ENCODE measurements at places on chromosomes 7 and 10.

DNA sequence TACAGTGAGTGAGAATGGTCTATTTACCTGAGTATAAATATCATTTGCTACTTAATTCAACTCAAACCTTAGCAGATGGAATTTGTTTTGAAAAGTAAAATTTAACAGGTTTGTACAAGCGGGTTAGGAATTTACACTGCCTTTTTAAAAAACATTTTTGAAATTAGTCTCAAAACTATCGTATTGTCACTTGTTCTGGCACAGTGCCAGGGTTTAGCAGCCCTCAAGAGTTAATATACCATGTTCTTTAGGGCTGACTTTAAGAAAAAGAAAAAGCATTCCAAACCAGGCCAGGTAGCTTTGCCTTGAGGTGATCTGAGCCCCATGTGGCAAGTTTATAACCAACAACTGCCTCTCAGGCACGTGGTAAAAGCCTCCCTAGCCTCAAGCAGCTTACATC lies 17.8 kb downstream of the CCNJ start:
- no peak for DNase-seq

DNA sequence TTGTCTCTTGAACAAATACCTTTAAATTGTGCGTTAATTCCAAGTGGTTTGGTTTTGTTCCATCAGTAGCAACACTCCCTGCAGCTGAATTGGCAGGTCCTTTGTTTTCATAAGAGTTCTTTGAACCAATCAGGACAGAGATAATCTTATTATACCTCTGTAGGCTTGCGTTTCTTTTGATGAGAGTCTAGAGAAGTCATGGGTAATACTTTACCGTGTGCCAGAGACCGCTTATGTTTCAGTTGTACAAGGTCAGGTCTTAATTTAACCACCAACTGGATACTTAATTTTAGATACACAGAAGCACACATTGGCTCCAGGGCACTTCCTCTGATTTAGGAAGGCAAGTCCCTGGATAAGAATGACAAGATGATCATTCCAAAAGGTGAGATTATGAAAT lies at the start of gene ASB15:
Gene ASB15, plus strand, starts transcription at position 292 of the 400 bp plus-strand sequence. CDS start 12,682 bp downstream, outside the sequence.
- DNase-seq = no peak

DNA sequence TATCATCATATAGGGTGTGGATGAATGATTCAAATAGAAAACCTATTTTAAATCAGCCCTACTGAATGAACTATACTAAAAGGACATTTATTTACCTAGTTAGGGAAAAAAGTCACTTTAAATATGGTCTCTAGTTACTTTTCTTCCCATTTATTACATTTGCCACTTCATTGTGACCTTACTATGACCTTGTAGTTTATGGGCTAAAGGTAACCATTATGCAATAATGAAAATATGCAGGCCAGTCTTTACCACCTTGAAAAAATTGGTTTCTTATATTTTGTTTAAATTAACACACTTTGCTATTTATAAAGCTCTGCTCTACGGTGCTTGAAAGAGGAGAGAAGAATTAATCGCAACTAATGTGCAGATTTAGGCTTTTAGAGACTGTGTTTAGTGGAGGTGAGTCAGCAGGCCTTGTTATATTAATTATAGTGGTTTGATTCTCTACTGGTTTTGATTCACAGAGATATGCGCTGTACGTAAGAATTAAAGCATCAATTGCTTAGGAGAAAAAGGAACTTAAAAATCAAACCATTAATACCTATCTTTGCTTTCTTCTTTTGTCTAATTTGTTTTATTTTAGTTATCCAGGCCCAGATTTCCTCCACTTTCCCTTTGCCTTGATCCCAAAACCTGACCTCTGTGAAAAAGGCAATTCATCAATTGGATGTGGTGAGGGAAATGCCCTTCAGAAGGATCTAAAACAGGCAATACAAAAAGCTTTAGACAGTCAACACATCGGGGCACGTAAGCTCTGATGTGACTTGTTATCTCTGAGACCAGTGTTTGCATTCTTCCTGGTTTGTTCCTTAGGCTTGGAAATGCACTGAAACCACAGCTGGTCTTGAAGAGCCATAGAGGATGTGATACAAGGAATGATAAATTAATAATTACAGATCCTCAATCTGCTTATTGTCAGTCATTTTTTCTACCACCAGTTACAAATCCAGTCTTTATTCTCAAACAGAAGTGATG lies 141.2 kb upstream of the HDAC9 start:
- no peak for DNase-seq

GRCh38 chr7:39349452-39350123 lies 216.6 kb upstream of the YAE1 start:
- DNase-seq = no peak

GRCh38 chr7:155455776-155456737 lies 1.9 kb upstream of the EN2 start:
- no peak for DNase-seq

DNA sequence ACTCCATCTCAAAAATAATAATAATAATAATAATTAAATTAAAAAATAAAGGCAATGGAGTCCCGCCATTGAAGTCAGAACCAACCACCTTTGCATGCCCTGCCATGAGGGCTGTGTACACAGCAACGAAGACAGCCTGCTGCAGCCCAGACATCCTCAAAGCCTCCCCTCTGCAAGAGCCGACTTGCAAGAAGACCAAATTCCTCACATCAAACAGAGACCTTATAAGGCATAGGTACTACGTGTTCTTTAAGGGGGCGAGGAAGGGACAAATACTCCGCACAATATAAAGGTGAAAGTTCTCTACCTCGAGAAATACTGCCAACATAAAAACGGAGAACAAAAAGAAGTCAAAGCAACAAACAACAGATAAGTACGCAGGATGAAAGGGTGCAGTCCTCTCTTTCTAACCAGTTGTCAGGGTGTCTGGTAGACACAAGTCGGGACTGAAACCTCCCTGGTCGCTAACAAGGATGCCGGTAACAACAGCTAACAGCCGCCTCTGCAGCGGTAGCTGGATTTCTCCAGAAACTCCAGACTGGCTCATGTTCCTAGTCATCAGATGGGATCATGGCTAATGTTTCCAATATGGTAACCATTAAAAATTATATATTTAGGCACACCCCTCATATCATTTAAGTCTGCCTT lies 23.6 kb downstream of the FGFR2 start:
- DNase-seq = no peak

GRCh38 chr7:108368466-108368865 lies 87.8 kb downstream of the NRCAM start:
- DNase-seq = no peak

DNA sequence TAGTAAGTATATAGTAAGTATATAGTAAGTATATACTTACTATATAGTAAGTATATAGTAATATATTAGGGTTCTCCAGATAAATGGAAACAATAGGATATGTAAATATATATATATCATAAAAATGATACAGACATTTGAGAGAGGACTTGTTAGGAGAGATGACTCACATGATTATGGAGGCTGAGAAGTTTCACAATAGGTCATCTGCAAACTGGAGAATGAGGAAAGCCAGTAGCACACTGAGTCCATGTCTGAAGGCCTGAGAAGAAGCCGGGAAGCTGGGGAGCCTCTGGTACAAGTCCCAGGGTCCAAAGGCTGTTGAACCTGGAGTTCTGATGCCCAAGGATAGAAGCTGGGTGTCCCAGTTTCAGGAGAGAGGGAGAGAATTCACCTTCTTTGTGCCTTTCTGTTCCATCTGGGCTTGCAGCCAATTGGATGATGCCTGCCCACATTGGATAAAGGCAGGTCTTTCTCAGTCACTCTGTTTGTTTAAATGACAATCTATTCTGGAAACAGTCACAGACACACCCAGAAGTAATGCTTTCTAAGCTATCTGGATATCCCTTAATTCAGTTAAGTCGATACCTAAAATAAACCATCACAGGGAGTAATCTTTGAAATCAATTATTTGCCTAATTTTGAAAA lies 205.5 kb upstream of the CDC14C start:
- DNase-seq = no peak

- no peak for DNase-seq
Observed at GRCh38 chr7:15159261-15159660, 256.7 kb upstream of the DGKB start.

- DNase-seq = no peak
Observed at GRCh38 chr10:5496261-5497250, 2.8 kb downstream of the CALML5 start.

DNA sequence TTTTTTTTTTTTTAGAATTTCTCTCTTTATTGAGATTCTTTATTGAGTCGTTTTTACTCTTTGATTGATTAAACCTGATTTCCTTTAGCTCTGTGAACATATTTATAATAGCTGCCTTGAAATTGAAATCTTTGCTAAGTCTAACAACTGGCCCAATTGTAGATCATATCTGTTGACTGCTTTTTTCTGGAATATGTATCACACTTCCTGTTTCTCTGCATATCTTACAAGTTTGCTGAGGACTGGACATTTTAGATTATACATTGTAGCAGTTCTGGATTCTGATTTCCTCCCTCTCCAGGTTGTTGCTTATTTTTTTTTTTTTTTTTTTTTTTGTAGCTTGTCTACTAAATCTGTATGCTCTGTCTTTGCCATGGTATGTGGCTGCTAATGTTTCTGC lies 56.3 kb downstream of the PRKAR2B start:
- DNase-seq = no peak

DNA sequence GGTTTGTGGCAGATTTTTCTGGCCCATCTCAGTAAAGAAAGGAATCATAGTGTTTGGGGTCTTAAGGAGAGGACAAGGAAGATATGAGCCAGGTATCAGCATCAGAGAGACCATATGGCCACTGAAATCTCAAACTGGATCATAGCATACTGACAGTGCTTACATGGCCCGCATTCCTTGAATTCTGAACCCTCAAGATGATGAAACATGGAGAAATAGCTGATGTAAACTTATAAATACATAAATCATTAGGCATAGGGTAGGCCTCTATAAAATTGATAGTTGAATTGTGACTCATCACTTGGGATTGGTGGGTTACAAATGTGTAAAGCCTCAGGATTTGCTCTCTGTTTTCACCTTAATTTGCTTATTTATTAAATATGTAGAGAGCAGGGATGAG lies 688.5 kb downstream of the CNTNAP2 start:
- DNase-seq = no peak

- DNase-seq = no peak
Observed at GRCh38 chr7:26618449-26618848, 245.9 kb downstream of the SKAP2 start.
